Skin of body (tissue), 3 donors: ENCODE measurements at places on chromosomes 1 and 21. TPM values are rescaled to one million over a fixed set of nuclear protein-coding genes. Genes with fewer than 3 reads are reported as not detected.

Gene IL24
- total RNA-seq: not detected

Gene ISG20L2
- total RNA-seq: 6.6 TPM

Gene AMY2A
- not detected for total RNA-seq

Gene LENEP
- total RNA-seq: not detected

Gene BMP8B
- total RNA-seq: 2.0 TPM

Gene VAMP4
- 13.1 TPM for total RNA-seq

Gene NRAS
- 36.7 TPM for total RNA-seq

Gene FAM151A
- total RNA-seq: not detected

Gene CFHR3
- 0.39 TPM for total RNA-seq

DNA sequence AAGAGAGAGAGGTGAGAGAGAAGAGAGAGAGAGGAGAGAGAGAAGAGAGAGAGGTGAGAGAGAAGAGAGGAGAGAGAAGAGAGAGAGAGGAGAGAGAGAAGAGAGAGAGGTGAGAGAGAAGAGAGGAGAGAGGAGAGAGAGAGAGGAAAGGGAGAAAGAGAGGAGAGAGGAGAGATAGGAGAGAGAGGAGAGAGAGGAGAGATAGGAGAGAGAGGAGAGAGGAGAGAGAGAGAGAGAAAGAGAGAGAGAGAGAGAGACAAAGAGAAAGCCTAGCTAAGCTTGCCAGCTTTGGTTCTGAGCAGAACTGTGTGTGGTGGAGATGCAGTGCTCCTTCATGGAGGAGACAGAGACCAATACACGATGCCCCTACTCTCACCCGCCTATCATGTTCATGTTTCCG is 99.1 kb upstream of the KCNA3 start:
- DNase-seq: no peak

- DNase-seq: no peak
Observed at GRCh38 chr21:27320868-27321267, 354.0 kb upstream of the ADAMTS5 start.

DNA sequence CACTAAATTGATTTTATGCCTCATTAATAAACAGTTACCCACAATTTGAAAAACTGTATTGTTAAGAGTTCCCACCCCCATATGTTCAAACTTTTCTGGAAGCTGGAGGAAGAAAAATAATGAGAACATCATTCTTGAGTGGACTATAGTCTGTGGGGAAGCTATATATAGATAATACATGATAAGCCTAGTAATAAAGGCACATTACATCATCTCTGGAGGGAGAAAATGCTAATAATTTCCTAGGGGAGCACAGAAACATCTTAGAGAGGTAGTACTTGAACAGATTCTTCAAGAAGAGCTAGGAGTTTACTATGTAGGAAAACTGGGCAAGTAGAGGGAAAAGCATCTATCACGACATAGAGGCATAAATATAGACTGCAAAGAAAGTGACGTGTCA is 19.6 kb downstream of the CYP2J2 start:
- DNase-seq: no peak

DNA sequence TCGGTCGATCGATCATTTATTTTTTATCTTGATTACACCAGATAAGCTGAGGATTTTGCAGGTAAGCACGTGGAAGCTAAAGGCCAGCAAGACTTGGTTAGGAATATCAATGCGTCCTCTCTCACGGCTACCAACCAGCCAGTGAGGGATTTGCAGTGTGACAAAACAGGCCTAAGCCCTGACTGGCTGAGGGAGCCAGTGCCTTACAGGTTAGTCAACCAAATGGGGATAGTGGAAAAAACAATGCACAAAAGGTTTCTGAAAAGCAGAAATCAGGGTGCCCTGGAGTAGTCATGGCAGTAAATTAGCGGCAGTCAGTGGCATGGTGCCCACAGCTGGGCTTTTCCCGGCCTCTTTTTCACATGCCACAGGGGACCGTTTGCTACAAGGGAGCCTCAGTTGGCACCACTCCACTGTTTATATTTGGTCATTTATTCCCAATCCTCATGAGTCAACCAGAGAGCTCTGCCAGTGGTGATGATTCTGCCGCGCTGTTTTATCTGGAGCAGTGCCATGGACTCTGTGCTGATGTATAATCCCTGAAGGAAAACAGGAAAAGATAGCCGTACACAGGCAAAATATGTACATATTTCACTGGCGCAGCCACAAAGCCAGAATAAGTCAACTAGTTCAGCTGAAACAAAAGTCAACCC is 167.6 kb downstream of the RHOU start:
- DNase-seq: peak; percentile 74

GRCh38 chr1:156390469-156391365 is 21.7 kb downstream of the RHBG start:
- DNase-seq: no peak

DNA sequence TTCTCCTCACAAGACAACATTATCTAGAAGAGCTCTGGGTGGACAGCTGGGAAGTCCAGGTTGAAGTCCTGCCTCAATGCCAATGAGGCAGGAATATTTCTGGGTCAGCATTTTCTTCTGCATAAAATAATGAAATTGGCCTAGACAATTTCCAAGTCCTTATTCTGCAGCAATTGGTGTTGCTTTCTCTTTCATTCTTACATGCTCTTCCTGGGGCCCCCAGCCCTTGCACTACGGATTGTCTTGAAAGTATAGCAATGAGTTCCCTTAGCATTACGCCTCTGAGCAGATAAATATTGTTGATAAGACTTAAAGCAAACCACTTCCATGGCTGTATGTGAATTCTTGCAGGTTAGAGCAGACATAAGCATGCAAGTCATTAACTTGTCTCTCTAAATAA is 188.5 kb downstream of the TGFBR3 start:
- DNase-seq: no peak

DNA sequence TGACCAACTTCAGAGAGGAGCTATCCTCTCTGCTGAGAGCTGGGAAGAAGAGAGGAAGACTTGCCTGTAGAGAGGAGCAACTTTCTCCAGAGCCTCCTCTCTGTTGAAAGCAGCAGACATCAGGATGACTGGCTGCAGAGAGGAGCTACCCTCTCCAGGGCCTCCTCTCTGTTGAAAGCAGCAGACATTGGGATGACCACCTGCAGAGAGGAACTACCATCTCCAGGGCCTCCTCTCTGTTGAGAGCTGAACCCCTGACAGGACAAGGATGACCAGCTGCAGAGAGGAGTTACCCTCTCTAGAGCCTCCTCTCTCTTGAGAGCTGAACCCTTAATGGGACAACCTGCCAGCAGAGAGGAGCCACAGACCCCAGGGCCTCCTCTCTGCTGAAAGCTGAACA is 83.0 kb upstream of the GJB5 start:
- no peak for DNase-seq

GRCh38 chr21:35044770-35045541 is 4.1 kb downstream of the RUNX1 start:
- no peak for DNase-seq

- DNase-seq: no peak
Observed at GRCh38 chr1:7702365-7702764, 68.7 kb upstream of the VAMP3 start.

- DNase-seq: no peak
Observed at GRCh38 chr1:225532240-225532944, 104.6 kb upstream of the LBR start.

DNA sequence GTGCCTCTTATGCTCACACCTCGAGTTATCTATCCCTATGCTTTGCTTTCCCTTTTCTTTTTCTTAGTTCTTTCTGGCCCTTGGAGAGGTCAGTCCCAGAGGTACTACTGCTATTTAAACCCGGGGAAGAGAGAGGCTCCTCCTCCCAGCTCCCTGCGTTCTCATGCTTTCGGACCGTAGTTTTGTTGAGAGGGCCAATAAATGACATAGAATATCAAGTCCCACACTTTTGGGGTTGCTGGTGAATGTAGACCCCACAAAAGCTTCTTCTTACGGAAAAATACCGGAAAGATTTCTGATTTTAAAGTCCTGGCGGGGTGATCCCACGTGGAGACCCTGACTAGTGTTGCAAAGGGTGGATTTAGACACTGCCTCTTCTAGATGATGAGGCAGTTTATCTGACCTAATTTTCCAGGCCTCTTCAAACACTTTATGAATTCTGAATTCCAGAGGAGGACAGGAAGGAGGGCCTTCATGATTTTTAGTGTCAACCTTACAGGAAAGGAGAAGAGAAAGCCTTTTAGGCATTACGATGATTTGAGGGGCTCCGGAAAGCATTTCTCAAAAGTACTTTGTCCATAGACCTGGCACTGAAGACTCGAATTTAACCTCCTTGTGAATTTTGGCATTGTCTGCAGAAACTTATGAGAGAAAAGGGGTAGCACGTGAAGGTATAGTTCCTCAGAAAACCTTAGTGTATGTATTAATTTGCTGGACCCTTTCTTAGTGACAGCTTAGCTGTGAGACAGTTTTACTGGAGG is 694 bp downstream of the TMEM167B start:
- peak; percentile 71 for DNase-seq

- no peak for DNase-seq
Observed at GRCh38 chr1:235710687-235711086, 61.1 kb upstream of the GNG4 start.

GRCh38 chr1:110674337-110675059 is at the start of gene KCNA3:
Gene KCNA3 (minus strand): TSS chr1:110674940. CDS start chr1:110674809, 131 bp downstream.
- no peak for DNase-seq

DNA sequence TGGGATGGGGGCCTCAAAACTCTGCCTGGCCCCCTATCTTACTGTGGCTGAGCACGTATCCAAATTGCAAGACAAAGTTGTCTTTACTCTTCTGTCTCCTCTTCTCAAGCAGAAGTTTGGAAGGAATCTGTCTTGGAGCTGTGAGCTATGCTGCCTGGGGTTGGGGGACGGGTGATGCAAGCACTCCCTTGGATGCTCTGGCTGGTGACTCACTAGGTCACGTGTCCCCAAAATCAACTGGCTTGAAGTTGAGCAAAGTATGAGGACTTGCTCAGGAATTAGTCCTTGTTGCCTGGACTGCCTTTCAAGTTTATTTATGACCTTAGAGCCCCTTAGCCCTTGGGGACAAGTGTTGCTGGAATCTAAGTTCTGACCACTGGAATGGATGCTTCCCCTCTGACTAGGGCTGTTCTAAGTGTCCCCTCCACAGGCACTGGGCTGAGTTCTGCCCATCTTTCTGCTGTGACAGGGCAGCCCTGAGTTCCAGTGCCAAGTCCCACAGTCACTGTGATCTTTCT is 269.5 kb downstream of the HHAT start:
- no peak for DNase-seq

DNA sequence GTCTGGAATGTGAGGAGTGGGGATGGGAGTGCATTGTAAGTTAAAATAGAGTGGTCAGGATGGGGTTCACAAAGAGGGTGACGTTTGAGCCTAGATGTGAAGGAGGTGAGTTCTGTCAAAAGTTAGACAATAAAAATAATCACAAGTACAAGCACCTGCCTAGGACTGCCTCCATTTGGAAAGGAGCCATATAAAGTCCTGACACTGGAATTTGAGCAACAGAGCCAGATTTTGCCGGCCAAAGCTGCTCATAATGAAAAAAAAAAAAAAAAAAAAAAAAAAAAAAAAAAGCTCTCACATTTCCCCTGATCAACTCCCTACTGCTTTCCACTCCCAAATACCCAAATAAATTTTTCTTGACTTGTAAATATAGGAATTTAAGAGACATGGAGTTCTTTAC is 4.1 kb downstream of the PALMD start:
- DNase-seq: no peak

DNA sequence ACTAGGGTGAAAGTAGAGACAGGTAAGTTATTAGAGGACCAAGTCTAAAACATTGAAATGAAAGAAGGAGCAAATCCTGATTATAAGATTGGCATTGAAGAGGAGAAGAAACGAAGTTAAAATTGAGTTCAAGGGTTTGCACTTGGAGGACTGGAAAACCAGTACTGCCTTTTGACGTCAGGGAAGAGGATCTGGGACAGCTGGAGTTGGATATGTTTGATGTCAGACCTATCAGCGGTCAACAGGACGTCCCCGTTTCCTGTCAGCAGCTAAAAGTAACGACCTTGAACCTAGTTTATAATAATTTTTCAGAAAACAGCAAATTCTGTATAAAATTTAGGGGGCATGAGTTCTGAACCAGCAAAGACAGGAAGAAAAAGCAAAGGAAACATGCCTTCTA is 1.2 kb upstream of the NID1 start:
- DNase-seq: no peak

- no peak for DNase-seq
Observed at GRCh38 chr1:77473690-77474089, 191.9 kb downstream of the AK5 start.

GRCh38 chr1:222459652-222460051 is 88.3 kb downstream of the HHIPL2 start:
- no peak for DNase-seq

- DNase-seq: peak; percentile 69
Observed at GRCh38 chr1:27418326-27419185, 26.1 kb downstream of the GPR3 start.

GRCh38 chr1:219460896-219461815 is 151.7 kb downstream of the ZC3H11B start:
- DNase-seq: peak; percentile 63

GRCh38 chr1:154719586-154720327 is 111.8 kb upstream of the ADAR start:
- no peak for DNase-seq

DNA sequence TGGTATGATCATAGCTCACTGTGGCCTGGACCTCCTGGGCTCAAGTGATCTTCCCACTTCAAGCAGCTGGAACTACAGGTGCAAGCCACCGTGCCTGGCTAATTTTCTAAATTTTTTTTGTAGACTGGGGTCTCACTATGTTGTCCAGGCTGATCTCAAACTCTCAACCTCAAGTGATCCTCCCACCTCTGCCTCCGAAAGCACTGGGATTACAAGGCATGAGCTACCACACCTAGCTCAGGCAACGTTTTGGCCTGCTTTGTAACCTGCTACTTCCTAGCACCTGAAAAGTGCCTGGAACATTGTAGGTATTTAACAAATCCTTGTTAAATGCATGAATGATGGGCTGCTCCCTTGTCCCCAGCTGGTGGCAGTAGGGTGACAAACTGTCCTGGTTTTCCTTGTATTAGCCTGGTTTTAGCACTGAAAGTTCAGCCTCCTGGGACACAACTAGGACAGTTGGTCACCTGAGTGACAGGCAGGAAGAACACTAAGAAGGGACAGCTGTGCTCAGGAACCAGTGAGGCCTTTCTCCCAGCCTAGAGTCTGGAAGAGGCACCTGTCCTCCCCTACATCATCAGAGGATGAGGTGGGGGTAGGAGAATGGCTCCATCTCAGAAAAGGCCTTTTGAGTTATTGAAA is 88.5 kb upstream of the CD34 start:
- no peak for DNase-seq

DNA sequence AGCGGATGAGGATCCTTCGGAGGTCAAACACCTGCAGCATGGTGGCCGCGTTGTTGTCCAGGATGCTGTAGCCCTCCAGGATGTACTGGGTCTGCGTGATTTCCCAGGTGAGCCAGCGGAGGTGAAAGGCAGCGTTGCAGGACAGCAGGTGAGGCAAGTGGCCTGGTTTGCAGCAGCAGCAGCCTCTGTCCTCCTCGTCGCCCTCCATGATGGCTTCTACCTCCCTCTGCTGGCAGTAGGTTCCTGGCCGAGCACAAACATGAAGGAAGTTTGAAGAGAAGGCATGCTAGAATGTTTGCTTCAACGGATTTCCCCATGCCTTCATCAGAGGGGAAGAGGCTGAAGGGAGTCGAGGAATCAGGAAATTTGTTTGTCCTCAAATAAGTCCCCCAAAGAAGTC is 74.7 kb downstream of the NTPCR start:
- no peak for DNase-seq

GRCh38 chr1:154304664-154305337 is 16.1 kb upstream of the AQP10 start:
- no peak for DNase-seq
